ENCODE measurements at places on chromosomes 3 and 15.

DNA sequence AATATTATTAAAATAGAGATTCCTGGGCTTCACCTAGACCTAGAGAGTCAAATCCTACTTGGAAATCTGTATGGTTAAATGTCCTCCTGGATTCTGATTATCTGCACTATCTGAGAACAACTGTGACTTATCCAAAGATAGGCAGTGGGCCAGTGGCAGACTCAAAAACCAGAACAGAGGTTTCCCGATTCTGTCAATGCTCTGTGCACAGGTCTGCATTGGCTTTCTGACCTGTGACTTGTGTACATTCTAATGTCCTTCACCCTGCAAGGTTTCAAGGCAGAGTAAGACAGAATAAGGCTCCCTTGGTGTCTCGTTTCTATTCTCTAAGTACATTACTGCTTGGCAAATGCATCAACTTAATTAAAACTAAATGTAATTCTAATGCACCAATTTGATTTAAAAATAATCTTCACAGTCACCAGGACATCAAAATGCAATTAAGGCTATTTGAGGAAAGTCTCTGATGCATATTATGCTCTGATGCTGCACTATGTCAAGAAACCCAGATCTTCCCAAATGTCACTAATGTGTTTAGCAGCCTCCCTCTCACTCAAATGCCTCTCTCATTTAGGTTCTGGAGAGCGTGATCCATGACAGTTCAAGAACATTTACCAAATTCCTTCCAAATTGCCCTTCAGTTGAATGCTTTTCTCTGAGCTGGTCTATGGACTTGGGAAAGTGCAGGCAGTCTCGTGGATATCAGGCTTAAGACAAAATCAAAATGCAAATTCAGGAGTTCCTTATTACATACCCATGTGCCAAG lies 140.1 kb downstream of the STAC start:
- DNase-seq: no peak

DNA sequence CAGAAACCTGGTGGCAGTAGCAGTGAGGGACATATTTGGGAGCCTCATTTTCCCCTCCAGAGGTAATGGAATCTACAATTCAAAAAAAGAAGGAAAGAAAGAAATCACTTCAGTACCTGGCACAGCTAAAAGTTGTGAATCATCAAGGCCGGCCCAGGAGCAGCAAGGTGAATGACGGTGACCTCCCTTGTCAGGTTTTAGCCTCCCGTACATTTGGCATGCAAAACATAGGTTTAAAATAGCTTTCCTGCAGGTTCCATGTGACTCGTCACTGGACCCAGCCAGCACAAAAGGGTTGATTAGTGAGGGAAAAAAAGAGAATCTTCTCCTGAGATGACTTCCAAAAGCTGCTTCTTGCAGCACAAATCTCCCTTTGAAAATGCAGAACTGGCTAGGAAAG lies 394.2 kb downstream of the LSAMP start:
- DNase-seq: no peak

DNA sequence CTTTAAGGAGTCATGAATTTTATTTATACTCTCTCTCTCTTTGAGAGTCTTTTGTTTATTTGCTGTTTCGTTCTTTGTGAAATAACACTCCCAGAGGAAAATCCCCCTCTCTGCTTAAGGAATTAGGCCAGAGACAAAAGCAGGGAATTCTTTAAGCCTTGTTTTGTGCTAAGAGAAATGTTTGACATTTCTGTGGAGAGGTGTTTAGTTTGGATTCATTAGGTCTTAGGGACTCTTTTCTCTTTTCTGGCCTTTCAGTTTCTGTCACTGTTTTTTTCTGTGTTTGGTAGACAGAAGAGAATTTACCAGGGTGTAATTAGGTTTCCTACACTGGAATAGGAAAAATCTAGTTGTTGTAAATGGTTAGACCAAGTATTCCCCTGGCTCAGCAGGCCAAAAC lies 241.8 kb upstream of the NR2F2 start:
- no peak for DNase-seq

DNA sequence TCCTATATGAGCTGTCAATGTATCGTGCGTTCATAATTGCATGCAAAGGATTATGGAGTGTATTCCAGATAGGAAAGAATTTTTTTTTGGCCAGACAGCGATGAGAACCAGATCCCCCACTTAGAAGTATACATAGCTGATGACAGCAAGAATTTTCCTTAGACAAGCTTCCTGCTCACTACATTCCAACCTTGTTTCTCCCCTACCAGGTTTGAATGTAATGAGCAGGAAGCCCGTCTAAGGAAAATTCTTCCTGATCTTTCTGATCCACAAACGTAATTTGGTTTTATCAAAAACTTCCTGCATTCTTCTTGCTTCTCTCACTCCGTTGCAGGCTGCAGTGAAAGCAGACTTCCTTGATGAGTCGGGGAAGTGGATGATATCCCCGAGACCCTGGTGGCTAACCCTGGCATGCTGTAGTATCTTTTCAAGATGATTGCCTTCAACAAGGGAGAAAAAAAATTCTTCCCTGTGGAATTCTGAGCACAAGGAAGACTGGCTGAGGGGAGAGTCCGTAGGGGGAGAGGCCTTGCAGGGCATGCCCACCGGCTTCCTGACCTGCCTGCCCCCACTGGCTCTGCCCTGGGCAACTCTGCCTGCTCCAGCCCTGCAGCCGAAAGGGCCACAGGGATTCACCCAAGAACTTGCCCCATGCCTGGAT lies 243.1 kb downstream of the TLE3 start:
- no peak for DNase-seq

- no peak for DNase-seq
These were observed 2.5 kb downstream of the AKAP13 start for GRCh38 chr15:85382942-85383341.

- DNase-seq: no peak
These were observed 303.8 kb upstream of the NECTIN3 start for GRCh38 chr3:110767838-110768237.

DNA sequence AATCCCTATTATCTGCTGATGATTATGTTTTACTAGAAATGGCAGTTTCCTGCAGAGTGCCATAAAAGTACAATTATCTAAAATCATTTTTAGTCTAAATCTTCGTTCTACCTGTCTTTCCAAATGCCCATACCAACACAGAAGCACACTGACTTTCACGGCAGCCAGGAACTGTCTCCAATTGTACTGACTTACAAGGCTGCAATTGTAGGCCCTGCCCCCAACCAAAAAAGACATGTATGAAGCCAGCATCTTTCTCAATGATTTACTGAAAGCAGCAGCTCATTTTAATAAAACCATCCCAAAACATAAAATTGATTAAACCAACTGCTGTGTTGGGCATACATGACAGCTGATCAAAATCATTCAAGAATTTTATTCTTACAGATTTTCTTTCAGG lies 119.0 kb downstream of the TBC1D5 start:
- DNase-seq: no peak

- DNase-seq: no peak
These were observed 67.9 kb downstream of the LRIG1 start for GRCh38 chr3:66432767-66433521.

GRCh38 chr15:33315044-33315443 lies 4.3 kb downstream of the RYR3 start:
- DNase-seq: no peak

DNA sequence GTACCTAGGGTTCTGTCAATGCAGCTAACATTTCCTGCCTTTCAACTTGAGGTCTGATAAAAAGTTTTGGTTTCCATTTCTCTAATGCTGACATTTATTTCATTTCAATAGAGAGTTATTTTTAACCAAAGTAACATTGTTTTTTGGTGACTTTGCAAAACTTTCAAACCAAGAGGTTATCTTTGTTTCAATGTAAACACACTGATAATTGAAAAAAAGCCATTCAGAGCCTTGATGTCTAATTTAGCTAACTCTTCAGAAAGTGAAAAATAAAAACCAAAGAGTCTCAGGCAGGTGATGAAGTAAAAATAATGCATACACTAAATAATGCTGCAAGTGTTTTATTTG lies 9.6 kb upstream of the TIPARP start:
- DNase-seq: no peak

GRCh38 chr3:38137615-38138348 lies 679 bp upstream of the MYD88 start:
- no peak for DNase-seq

DNA sequence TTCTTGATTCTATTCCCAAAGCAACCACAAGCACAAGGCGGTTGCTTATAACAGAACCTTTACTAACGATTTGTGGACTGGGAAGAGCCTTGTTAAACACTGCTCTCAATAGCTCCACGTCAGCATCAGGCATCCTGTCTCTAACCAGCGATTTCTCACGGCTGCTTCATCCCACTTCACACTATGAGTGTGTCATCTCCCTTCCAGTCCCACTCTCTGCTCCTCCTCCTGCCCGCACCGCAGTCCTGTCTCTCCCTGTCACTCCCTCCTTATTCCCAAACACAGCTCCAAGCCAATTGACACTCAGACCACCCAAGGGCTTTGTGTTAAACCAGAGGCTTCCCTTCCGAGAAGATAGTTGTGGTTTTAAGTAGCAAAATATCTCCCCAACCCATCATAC lies 94.8 kb downstream of the ABHD5 start:
- no peak for DNase-seq

DNA sequence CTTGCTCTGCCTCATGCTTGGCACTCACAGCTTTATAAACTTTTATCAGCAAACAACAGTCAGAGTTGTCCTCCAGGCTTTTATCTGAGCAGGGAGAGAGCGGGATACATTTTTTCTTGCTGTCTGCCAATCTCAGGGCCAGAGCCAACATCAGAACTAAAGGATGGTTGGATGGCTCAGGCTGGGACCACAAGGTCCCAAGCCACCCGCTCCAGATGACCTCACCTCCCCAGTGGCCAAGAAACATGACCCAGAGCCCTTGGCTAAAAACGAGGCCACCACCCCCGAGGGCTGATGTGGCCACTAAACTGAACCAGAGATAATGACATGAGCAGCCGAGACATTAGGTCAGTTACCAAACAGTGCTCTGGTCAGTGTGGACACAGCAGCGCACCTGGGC lies 18.8 kb upstream of the SPATA12 start:
- DNase-seq: no peak

- DNase-seq: no peak
These were observed 14.6 kb upstream of the OR5K4 start for GRCh38 chr3:98339031-98339430.

DNA sequence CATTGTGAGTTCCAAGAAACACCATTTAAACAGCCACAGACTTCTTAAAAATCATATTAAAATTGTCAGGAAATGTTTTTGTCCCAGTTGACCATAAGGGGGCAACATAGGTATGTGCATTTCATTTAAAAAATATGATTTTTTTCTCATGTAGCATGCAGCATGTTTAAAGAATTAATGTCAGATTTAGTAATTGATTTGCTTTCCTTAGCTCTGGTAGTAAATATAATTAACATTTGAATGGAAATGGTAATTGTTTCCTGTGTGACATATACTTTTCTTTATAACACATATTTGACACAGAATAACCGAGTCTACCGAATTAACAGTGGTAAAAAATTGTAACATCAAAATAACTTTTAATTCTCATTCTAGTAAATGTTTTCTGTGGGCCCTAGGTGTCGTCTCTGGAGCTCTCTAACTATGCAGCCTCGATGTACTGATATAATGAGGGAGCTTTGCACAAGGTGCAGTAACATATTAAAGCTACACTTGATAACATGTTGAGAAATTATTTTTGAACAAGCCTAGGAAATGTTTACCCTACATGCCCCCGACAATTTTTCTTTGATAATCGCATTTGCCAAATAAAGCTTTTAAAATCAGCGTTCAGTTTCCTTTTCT lies 34.9 kb downstream of the NXPE3 start:
- no peak for DNase-seq
